ENCODE measurements at places on chromosomes 5 and 9.

DNA sequence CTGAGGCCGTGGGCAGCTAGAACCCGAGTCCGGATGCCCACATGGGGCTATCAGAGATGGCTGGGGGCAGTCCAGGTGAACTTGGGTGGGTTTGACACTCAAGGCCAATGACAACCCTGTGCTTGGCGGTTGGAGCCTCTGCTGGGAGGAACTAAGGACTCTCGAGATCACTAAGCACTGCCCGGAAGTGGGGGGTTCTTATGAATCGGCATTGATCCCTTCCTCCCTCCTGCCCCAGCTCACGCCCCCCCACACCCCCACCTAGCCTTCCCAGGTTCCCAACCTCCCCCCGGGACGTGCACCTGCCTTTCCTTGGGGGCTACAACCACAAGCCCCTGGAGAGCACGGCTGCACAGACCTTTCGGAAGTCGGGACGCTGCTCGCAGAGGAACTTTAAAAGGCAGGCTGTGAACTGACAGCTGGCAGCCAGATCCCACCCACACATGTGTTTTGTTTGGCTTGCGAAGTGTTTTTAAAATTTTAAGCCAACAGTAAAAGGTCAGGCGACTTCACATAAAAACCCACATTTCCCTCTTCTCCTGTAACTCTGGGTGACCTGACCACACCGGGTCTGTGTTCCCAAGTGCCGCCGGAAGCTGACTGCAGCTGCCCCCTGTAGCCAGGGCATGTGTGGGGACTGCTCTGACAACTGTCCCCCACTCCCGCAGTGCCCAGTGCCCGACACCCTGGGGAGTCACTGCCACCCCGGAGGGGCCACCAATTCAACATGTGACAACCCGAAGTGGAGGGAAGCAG, 5.1 kb upstream of the RALGDS start:
- no peak for DNase-seq

DNA sequence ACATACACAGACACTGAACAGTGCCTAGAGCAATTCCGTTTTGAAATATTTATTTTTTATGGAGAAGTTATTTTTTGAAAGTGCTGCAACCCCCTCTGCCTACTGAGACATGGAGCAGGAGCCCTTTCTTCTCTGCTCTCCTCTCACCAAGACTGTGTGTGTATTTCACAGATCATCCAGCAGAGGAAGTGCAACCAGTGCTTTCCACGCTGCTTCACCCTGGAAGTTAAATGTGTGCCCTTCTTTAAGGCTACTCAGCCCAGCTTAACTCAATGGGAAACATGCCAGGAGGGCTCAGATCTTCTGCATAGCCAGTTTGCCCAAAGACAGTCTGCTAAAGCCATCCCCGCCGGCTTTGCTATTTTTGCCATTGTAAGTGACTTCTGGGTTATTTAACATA, 606.3 kb downstream of the TLE1 start:
- no peak for DNase-seq

DNA sequence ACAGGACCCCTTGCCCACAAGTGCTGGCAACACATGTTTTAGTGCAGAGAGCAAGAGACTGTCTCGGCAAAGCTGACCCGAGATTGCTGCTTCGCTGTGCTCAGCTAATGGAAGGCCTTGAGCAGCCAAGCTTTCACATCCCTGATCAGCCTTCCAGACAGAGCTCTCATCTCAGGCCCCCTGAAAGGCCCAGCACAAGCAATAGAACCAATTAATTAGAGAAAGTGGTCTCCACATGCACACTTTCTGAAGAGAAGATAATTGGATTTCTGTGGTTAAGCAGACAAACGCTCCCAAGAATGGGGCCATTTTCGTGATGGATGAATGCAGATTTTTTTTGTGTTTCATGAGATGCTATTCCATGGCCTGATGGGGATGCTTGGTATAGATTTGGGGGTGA, 174.9 kb downstream of the NSG2 start:
- no peak for DNase-seq

GRCh38 chr5:79806741-79807140, 117.1 kb downstream of the CMYA5 start:
- DNase-seq = no peak

- DNase-seq = no peak
Measured at GRCh38 chr9:76374783-76375559, 19.3 kb downstream of the RFK start.

- DNase-seq = no peak
Measured at GRCh38 chr5:122137702-122138101, 8.4 kb downstream of the ZNF474 start.

- DNase-seq = no peak
Measured at GRCh38 chr9:124840300-124840833, 12.9 kb upstream of the WDR38 start.
